ENCODE measurements at places on chromosomes 12 and 14.

GRCh38 chr12:54040148-54040494 is 7.3 kb downstream of the HOXC5 start:
- no peak for DNase-seq

DNA sequence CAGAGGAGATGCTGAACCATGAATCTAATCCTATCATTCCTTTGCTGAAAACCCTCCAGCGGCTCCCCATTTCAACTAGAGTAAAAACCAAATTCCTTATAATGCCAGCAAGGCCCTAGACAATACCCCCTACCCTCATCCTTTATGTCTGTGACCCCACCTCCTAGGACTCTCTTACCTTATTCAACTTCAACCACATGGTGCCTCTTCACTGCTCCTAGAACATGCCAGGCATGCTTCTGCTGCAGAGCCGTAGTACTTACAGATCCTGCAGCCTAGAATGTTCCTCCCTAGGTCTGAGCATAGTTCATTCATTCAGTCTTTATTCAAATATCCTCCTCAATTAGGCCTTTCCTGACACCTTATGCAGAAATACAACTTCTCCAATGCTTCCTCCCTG is 54.9 kb downstream of the DCAF5 start:
- DNase-seq, result no peak

DNA sequence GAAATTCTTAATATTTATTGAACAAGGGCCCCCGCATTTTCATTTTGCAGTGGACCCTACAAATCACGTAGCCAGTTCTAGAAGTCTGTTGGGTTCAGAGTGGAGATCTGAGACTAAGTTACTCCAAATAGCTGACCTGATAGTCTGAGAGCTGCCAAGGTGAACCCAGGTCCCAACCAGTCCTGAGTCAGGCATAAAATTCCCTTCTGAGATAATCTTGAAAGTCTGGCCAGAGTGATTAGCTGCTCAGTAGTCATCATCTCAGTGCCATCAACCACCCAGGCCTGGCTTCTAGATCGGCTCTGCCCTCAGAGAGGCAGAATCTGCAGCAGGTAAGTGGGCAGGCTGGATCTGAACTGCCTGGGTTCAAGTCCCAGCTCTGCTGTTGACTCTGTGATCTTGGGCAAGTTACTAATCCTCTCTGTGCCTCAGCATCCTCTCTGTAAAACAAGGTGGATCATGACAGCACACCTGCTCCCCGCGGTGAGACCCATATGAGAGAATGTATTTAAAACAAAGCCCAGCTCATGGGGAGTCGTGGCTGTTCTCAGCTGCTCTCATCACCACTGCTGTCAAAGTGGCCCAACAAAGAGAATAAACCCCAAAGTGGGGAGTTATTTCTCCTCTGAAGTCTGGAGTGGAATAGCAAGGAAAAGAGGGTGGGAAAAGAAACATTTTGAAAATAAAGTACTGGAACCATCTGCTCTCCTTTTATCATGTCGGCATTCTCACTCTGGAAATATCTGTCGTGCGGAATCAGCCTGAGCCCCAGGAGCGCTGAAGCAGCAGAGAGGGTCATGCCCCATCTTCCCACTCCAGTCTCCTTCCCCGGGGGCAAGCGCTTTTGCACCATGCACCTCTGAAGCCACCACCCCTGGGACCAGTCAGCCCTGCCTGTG is 193.3 kb downstream of the DPF3 start:
- DNase-seq, result no peak

DNA sequence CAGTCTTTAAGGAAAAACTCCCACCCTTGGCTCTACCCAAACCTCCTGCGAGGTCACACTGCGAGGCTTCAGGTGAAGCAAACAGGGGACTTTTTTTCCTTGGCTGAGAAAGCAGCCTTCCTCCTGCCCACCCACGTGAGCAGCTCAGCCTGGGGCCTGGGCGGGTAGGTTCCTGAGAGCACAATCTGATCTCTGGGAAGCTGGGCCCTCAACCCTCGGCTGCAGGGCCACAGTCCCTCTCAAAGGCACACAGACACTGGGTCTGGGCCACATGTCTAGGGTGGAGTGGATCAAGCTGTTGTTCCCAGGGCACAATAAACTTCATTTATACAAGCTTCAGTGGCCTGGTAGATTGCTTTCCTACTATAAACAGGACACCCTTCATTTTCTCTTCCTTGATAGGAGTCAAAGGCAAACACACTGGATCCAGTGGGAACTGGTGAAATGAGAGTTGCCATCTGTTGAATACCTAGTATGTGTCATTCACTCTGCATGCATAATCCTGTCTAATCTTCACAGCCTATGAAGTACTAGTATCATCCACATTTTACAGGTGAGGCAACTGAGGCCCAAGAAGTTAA is 41.3 kb upstream of the PNMA1 start:
- no peak for DNase-seq

DNA sequence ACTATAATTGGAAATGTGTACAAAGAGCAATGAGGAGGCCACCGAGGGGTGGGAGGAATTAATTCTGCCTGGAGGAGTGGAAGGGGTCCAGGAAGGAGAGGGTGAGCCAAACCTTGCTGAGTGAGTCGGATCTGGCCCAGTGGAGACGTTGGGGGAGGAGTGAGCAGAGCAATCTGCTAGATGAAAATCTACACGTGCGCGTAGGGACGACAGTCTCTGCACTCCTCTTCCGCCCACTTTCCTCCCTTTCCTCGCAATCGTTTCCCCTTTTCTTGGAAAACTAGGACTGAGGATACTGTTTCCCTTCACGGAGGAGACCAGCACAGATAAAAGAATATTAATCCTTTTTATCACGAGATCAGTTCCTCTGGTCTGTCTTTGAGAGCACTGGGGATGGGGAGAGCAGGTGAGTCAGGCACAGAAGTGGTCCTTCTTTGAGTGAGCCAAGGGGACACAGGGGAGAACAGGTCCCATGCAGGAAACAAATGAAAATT is 2.9 kb upstream of the NAB2 start:
- DNase-seq, result no peak

GRCh38 chr12:76259660-76260389 is 88.4 kb downstream of the BBS10 start:
- no peak for DNase-seq

DNA sequence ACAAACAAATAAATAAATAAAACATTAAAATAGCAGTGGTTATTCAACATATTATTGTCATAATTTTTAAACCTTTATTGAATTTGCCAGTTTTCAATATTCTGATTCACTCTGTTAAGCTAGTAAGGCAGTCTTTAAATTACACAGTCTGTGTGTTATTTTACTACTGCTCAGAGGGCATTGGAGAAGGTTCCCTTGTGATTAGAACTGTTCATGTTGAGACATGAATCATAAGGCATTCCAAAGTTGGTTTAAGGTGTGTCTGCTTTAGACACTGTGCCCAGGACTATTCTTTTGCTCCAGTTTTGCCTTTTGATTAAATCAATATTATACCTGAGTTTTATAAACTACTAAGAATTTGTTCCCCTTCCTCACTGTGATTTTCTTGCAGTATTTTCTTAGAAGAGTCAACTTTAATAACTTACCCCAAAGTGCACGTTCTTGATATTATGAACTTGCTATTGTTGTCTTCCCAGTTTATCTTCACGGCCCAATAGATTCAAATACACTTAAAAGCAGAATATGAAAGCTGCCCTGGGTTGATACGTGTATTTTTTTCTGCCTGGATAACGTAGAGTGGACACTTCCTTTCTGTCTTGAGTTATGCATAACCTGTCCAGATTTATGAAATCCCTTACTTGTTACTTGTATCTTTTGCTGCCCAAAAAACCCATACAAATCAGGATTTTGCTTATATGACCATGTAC is 105.3 kb upstream of the BCAT1 start:
- no peak for DNase-seq

GRCh38 chr14:26097852-26098251 is 500.0 kb downstream of the NOVA1 start:
- DNase-seq, result no peak

- DNase-seq, result no peak
Measured at GRCh38 chr12:104801005-104801404, 157.1 kb downstream of the SLC41A2 start.

DNA sequence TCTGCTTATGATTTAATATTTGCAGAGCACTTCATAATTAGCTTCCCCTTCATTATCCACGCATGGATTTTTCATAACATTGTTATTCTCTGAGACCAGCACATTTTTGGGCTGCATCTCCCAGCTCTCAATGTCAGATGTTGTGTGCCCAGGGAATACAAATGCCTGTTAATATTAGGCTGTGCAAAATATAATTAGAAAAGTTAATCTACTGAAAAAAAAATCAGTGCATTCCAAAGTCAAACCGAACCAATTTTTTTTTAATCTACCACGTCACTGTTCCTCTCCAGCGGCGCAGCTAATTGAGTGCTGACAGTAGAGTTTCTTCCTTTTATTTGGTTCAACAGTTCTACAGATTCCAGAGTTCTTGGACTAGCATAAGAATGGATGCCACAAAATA is 191.0 kb upstream of the RGS6 start:
- DNase-seq, result no peak

DNA sequence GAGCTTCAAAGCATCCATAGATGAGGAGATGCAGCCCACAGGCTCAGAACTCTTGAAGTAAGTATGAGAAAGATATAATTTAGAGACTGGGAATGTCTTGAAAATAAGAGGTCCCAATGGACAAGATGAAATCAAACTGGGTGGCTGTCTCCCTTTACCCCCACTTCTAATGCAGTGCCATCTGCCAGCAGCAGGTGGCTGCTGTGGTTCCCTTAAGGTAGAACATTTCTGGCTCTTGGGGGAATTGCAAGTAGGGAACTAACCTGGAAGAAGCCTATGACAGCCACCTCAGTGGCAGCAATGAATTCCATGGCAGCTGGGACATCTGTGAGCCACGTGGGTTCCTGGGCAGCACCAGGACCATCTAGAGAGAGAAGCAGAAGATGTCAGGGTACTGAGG is 648 bp downstream of the ERP27 start:
- DNase-seq, result no peak

DNA sequence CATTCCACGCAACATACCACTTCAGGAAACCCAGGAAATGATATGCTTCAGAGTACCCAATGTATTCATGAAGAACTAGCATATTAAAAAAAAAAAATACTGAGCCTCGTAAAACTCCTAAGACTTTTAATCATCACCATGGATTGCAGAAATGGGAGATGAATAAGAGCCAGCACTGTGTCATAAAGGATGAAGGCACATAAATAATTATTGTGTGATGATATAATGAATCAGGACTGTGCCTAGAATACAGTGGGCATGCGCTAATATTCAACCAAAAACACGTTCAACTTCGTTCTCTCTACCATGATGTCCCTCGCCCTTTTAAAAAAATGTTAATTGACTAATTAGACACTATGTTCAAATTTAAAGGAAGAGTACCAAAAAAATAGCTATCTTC is 68.7 kb downstream of the CIT start:
- DNase-seq, result no peak

- DNase-seq, result no peak
Measured at GRCh38 chr12:122835750-122836026, 431 bp downstream of the HIP1R start.

GRCh38 chr12:118342090-118342489 is 30.6 kb downstream of the TAOK3 start:
- no peak for DNase-seq

GRCh38 chr14:38618514-38618913 is 362.6 kb upstream of the CLEC14A start:
- DNase-seq, result no peak

GRCh38 chr12:16389594-16389993 is 42.1 kb downstream of the MGST1 start:
- no peak for DNase-seq

DNA sequence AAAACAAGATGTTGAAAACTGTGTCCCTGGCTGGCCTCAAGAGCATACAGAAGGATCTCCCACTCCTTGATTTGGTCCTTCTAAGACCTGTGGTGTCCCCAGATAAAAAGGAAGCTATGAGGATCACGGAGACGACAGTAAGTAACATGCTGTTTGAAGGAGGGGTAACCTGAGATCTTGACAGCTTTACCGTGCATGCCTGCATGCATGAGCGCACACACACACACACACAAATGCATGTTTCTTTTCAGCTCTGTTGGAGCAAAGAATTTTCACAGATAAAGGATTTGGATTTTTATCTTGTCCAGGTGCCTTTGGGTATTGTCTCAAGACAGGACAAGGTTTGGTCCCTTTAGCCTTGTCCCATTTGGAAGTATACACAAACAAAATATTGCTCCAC is 411.6 kb upstream of the CCDC196 start:
- DNase-seq, result no peak

Measured in CD4-positive, alpha-beta T cell (primary cell).